ENCODE measurements at places on chromosomes 16 and 17.
A peak's percentile ranks its signal among the peaks of the same experiment; 100 is the strongest.

- no peak for DNase-seq
These were observed 31.2 kb upstream of the CAPN15 start for GRCh38 chr16:496097-496886.

DNA sequence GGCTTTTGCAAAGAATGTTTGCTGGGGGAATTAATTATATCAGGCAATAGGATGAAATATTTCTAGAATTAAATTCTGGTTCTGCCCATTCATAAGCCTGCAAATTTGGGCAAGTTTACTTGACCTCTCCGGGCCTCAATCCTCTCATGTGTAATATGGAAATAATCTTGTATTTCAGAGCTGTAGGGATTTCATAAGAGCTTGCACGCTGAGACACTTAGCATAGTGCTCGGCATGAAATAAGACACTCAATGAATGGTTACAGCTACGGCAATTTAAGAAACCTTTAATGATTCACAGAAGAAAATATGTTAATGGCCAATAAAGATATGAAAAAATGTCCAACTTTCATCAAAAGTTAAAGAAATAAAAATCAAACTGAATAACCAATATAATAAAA lies 40.6 kb upstream of the PITPNM3 start:
- DNase-seq: no peak

GRCh38 chr16:72203401-72203800 lies 31.4 kb upstream of the PMFBP1 start:
- no peak for DNase-seq

DNA sequence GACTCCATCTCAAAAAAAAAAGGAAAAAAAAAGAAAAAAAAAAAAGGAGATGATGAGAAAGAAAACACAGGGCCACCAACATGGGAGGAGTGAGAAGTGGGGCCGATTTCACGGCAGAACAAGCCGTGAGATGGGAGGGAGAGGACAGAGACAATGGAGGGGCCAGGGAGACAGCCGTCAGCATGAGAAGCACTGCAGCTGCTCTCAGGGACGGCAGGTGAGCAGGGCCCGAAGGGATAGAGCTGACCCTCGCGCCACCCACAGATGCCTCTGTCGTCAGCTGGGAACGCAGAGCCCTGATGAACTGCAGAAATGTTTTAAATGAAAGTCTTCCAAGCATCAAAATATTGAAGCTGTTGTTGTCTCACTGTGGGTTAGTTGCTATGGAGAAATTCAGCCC lies 20.3 kb downstream of the PITPNM3 start:
- no peak for DNase-seq

DNA sequence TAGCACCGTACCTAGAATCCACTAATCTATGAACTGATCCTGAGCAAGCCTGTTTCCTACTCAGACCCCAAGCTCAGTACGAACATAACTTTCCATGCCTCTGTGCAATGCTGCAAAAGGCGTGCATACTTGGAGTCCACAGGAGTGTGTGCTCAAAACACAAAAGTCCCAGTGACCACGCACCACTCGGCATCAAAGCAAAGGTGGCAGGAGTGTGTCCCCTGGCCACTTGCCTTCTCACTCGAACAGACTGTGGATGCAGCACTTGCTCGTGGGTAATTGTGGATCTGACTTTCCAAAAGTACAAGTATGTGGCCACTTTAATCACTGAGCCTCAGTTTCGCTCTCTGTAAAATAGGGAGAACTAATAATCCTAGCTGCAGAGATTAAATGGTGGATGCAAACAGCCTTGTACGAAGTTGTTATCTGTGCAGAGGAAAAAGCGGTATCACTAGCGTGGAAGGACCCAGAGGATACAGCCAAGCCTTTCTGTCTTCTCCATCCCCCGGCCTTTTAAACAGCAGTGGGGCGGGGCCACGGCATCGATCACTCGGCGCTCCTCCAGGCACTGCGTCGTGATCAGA lies 311 bp upstream of the KDM8 start:
- DNase-seq: no peak

DNA sequence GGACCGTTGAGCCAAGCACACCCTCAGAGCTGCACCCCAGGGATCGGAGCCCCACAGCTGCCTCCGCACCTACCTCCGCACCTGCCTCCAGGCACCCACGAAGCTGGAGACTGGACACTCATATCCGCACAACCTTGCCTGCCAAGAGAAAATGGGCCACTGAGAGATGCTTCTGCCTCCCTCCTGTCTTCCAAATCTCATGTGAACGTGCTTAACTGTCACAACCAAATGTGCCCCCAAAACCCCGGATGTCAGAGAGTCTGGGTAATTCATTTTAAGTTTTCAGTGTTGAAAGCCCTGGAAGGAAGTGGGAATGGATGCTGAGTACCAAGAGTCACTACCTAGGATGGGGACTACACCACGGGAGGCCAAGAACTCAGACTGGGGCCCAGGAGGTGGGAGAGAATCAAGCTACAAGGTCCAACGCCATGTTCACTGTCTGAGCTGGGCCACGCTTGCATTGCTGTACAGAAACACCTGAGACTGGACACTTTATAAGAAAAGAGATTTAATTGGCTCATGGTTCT lies 49.5 kb upstream of the MEAK7 start:
- DNase-seq: no peak

DNA sequence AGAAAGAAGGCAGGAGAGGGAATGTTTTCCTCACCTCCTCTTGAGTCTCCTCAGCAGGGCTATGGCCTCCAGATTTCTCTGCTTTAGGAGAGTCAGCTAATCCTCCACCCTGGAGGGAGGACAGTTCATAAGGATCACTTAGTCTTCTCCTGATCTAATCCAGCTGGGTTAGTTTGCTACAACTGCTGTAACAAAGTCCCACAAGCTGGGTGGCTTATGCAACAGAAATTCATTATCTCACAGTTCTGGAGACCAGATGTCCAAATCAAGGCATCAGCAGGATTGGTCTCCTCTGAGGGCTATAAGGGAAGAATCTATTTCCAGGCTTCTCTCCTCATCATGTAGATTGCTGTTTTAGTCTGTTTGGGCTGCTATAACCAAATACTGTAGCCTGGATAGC lies 40.6 kb upstream of the XYLT1 start:
- DNase-seq: no peak

GRCh38 chr17:65678546-65678945 lies 117.1 kb upstream of the AXIN2 start:
- no peak for DNase-seq

GRCh38 chr17:42535155-42536047 lies 640 bp upstream of the NAGLU start:
- DNase-seq: peak; percentile 66

GRCh38 chr17:47719411-47720152 lies 13.5 kb upstream of the TBX21 start:
- no peak for DNase-seq

DNA sequence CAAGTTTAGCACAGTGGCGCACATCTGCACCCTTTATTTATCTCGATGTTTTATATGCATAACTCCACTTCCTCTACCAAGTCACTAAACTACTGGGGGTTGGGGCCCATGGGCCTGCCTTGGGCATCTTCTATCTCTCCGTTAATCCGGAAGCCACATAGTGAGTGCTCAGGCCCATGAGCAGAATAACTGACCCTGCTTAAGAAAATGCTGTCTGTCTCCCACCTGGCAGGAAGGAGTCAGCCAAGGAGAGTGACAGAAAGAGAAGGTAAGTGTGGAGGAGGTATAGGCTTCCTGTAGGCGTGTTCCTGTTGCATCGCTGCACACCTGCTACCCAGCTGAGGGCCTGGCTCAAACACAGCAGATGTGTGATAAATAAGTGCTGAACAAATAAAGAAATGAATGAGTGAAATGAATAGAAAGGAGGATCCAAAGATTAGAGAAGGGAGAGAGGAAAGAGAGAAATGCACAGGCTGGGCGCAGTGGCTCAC lies 320.1 kb downstream of the SLC39A11 start:
- no peak for DNase-seq

- DNase-seq: no peak
These were observed 32.1 kb downstream of the TRIM25 start for GRCh38 chr17:56881685-56882295.

DNA sequence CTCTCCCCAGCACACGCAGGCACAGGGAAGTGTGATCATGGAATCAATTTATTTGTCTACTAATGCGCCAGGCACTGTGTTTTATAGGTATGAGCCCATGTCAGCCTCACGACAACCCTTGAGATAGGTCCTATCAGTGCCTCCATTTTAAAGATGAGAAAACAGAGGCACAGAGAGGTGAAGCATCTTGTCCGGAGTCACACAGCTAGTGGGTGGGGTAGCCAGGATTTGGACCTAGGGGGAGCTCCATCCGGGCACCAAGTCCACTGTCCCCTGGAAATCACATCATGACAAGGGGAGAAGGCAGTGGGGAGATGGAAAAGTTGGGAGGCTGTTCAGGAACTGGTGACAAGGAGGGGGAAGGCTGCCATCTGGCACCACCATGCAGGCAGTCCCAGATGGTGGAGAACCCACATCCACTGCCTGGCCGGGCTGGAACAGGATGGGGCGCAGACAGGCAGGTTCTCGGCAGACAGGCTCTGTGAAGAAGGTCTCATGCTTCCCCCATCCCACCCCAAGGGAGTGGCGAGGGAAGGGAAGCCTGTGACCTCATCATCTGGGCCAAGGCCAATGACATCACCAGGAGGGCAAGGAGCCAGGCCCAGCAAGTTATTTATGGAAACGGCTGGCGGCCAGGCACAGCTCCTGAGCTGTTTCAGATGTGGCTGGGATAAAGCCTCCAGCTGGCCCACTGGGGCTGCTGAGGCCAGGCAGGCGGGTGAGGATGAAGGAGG lies 126.0 kb upstream of the SDK2 start:
- no peak for DNase-seq

DNA sequence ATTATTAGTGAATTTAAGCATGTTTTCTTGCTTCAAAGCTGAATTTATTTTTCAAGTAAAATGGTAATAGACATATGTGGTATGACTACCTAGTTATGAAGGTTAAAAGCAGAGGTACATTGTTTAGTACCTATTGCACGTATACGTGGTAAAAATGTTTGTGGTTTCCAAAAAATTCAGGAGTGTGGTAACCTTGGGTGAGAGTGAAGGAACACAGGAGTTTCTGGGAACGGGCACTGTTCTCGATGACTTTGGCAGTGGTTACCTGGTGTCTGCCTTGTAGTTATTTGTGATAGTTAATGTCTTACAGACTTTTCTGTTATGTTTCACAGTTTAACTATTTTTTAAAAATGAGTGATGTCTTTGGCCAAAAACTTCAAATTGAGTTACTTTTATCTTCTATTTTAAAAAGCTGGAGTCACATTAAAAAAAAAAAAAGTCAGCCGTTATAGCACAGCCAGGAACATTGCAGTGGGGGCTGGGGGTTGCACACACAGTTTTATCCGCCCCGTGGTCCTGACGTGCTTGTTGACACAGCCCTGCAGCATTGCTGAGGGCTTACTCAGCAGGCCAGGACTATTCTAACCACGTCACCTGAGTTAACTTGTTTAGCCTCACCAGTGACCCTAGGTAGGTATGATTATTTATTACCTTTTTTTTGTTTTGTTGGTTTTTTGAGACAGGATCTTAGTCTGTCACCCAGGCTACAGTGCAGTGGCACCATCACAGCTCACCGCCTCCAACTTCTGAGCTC lies 10.9 kb downstream of the JPT2 start:
- no peak for DNase-seq

DNA sequence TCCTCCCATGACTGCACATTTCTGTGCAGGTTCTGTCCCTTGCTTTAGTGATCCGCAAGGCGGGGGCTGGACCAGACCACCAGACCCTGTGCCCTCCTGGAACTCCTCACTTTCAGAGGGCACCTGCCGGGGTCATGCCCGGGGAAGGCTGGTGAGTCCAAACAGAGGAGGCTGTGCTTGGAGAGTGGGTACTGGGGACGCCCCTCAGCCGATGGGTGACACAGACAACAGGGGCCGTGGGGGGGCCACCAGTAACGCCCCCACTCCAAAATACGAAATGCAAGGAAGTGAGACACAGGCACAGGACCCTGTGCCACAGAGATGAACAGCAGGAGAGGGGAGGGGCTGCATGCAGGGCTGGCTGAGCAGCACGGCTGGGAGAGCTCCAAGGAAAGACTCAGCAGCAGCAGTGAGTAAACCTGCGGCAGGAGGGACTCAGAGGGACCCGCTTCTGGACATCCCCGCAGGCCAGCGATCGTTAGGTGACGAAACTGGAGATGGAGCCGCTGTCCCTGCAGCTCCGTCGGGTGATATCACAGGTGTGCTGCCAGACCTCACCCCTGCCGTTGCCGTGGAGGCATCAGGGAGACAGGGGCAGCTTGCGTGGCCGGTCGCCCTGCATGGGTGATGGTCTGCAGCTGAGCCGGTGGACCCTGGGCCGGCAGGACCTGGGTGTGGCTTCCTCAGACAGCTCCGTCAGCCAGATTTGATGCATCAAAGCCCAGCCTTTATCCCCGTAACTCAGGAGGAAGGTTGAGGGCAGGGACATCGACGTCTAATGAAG lies 71.2 kb upstream of the GNG13 start:
- no peak for DNase-seq

GRCh38 chr16:72255786-72256185 lies 83.8 kb upstream of the PMFBP1 start:
- no peak for DNase-seq

GRCh38 chr17:80820331-80820730 lies 171.3 kb upstream of the CHMP6 start:
- no peak for DNase-seq

DNA sequence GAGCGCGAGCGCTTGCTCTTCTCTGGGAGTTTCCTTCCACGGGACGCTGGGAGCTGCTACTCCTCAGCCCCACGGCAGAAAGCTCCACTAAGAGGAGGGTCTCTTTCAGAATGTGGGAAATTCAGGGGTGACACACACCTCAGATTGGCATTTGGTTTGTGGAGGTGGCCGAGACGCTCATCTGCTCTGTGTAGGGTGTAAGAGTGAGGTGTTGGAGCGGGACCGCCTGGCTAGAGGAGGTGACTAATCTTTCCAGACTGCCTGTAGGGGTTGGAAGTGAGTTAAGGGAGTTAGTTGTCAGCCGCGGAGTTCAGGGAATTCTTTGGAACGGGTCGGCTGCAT lies 735 bp downstream of the PSMD11 start:
- DNase-seq: no peak

GRCh38 chr16:78503602-78504001 lies 404.1 kb downstream of the WWOX start:
- DNase-seq: peak; percentile 81

GRCh38 chr17:78818152-78818846 lies 22.3 kb downstream of the USP36 start:
- DNase-seq: no peak

- no peak for DNase-seq
These were observed 5.2 kb upstream of the MRPL38 start for GRCh38 chr17:75909812-75910274.

Data from SK-N-DZ (cell line).